ENCODE measurements at places on chromosomes 4 and X.

DNA sequence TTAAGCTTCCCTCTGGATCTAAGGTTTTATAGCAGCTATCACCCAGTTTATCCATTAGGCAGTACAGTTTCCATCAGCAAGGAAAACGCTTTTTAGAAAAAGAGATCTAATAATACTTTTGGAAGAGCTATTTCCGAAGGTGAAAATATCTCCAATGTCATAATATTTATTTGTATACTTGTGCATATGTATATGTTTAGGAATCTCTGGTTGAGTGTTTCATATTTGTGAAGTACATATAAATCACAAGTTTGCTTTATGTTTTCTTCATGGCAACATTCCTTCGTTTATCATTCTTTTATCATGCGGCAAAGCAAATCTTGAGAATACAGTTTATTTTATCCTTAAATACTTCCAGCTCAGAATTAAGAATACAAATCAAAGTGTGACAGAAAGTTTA lies 6.2 kb upstream of the PCDH18 start:
- no peak for DNase-seq

GRCh38 chr4:30721185-30722091 lies 1.3 kb downstream of the PCDH7 start:
- DNase-seq = no peak

- no peak for DNase-seq
These were observed 290.6 kb upstream of the TAPT1 start for GRCh38 chr4:16516796-16517439.

DNA sequence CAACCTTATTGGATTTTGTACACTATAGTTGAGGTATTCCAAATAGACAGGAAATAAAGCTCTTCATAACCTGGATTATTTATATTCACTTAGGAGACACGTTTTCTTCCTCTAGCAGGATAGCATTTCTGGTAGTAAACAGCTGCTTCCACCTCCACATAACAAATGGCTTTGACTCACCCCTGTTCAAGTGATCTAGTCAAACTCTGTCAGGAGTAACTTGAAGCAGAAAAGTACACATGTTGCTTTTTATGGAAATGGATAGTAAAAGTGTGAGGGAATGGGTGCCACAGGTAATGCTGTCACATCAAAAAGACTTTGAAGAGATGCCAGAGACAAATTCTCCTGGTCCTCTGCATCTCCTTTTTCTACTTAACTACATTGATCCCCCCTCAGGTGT lies 258.7 kb upstream of the SLC7A11 start:
- DNase-seq = no peak

DNA sequence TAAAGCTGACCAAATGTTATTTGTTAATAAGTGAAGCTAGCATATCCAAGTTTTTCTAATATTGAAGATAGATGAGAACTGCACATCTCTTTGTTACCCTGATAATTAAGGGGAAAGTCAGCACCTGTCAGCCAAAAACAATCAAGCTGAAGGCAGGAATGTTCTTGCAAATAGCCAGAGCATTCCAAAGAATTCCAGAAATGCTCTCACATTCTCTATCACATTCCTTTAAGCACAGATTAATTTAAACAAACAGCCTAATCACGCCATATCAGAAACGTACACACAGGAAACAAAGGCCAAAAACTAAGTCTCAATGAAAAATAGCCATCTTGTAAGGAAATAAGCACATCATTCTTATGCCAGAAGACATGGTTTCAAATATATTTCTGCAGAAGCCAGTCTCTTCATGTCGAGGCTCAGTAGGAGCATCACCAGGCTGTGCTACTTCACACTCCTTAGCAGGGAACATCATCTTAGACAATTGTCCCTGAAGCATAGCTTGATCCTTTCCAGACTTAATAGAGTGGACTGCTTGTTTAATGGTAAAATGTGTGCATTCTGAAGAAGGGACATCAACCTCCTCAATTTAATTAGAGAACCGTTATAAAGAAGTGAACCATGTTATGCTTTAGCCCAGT lies 252.9 kb upstream of the TTC29 start:
- DNase-seq = no peak

- DNase-seq = no peak
These were observed 4.8 kb upstream of the GPM6B start for GRCh38 chrX:13821738-13822137.

GRCh38 chr4:106930522-106930921 lies 105.6 kb downstream of the DKK2 start:
- no peak for DNase-seq

DNA sequence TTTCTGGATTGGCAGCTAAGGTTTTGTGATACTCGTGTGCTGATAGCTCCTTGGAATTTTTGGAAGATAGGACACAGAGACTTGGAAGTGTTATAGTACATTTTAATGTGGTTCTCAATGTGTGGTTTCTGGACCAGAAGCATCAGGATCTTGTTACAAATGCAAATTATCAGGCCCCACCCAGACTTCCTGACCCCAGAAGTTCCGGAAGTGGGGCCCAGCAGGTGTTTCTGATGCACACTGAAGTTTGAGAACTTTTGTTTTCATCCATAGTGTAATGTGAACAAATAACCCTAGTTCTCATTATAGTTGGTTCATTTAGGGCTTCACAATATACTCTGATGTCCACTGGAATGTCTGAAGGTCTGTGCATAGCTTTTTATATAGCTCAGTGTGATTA lies 49.6 kb downstream of the LAMP2 start:
- DNase-seq = peak; percentile 34

GRCh38 chr4:125505621-125506020 lies 190.9 kb downstream of the FAT4 start:
- DNase-seq = no peak

DNA sequence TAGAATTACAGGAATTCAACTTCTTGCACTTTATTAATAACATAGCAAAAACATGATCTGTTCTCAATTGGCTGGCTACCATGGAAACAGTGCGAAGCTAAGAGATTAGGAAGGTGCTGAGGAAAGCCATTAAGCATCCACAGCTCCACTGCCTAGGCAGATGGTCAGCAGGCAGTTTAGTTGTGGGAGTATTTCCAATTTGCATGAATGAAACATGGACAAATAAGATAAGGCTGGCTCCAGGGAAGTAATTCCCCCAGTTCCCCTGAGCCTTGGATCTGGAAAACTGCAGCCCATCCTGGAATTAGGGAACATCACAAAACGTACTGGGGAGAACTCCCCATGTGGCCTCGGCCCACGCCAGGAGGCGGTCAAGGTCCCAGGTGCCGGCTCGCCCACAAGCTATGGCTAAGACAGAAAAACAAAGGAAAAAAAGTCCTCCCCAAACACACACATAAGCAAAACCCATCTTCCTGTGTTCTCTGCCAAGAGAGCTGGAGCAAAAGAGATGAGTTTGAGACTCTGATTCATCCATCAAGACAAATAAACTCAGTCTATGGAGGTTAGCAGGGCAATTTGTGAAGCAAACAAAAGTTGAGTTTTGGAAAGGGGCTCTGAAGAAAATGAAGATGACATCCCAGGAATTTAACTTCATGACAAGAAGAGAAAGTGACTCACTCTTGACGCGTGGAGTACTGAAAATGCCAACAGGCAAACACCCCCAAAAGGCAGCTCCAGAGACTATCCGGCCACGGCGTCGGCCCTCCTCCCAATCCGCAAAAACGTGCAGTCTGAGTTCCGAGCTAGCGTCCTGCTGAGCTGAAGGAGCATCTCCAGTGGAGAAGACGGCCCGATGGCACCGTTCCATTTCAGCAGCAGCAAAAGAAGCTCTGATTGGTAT lies 45.1 kb downstream of the IGFBP7 start:
- DNase-seq = no peak

- no peak for DNase-seq
These were observed 182.8 kb downstream of the BANK1 start for GRCh38 chr4:101973361-101973760.

DNA sequence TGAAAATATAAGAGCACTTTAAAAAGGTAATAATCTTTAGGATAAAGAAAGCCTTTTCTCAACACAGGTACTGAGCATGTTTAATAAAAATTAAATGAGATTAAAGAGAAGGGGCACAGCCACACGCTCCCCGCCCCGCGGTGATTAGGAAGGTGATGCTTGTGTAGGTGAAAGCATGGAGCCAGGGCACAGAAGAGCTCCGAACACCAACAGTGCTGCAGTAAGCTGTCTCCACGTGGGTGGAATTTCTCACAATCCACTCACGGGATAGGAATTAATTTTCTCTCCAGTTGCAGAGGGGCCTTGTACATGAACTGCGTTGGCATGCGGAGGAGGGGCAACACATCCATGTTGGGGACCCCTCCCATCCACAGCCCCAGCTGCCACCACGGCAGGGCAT lies 27.0 kb downstream of the DCTD start:
- no peak for DNase-seq

DNA sequence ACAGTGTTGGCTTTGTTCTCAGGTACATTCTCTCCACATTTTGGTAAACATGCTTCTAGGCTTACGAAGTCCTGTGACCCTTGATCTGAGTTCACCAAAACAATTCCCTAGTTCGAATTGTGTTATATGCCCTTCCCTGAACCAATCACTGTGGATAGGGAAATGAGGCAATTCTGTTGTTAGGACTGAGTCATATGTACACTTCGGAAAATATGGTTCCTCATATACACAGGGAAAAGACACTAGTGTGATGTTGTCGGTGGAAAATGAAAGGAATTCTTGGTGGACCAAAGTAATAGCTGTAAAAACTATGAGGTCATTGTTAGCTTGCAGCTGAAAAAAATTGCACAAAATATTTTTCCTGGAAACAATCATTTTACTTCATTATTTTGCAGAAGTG lies 46.6 kb upstream of the MAGEC2 start:
- DNase-seq = no peak

DNA sequence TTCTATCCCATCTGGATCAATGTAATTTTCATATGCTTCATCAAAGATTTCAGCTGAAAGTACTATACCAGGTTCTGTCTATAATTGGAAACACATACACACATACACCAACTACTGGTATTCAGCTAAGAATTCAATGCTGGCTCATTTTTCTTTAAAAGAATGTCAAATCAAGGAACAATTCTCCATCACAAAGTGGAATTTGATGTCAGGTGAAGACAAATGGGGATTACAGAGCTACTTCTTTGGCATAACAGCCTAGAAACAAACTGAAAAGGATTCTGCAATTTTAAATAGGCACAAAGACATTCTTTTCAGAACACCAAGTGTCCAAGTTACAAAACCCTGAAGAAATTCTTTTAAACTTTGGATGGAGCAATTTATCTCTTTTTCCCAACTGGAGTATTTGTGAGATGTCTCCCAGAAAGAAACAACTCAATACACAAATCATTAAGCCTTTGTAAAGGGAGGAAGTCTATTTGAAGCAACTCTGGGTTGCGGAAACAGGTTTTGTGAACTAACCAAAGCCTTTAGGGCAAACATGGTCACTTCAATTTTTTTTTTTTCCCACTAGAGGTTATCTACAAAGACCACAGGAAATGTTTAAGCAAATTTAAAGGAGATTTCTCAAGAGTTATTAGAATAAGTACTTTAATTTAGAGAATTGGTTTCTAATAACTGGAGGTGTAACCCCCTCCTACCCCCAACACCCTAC lies 1.9 kb upstream of the FAM9C start:
- DNase-seq = no peak

DNA sequence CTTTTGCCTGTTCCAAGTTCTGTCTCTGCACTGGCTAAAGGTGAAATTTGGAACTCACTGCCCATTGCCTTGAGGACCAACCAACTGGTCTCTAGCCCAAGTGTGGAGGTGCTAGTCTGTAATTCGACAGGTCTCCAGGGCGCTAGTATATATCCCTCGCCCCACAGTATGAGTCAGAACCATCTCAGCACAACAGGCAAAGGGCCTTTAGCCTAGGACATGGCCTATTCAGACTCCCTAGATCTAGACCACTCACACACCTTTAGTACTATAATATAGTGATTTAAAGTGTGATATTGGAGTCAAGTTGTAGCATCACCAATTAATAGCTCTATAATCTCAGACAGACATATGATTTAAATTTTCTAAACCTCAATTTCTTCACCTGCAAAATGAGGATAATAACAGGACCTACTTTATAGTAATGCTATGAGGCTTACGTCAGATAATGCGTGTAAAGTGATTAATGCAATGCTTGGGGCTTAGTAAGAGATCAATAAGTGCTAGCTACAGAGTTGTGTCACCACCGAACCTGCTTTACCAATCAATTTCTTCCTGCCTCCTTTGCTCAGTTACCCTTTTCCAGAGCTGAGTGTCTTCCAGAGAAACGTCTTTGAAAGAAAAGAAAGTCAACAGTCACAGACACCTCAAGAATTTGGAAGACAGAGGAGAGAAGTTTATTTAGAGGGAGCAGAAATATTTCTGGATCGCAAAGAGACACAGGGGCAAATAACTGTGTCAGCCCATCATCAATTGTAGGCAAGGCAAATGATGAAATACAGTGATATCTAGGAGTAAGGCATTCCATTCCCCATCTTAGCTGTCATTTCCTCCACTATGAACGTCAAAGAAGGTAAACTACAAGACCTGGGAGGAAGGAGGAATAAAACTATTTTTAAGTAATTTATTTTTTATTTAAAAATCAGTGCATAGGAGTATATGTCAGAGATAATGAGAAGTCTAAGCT lies 2.3 kb downstream of the NOX1 start:
- DNase-seq = no peak

GRCh38 chr4:56692576-56692975 lies 11.5 kb upstream of the HOPX start:
- no peak for DNase-seq

GRCh38 chrX:117713411-117713810 lies 403.2 kb downstream of the KLHL13 start:
- DNase-seq = no peak

GRCh38 chr4:124913237-124913636 lies 200.7 kb upstream of the ANKRD50 start:
- DNase-seq = no peak

- DNase-seq = no peak
These were observed 1240.7 kb downstream of the C4orf33 start for GRCh38 chr4:130336585-130337217.

DNA sequence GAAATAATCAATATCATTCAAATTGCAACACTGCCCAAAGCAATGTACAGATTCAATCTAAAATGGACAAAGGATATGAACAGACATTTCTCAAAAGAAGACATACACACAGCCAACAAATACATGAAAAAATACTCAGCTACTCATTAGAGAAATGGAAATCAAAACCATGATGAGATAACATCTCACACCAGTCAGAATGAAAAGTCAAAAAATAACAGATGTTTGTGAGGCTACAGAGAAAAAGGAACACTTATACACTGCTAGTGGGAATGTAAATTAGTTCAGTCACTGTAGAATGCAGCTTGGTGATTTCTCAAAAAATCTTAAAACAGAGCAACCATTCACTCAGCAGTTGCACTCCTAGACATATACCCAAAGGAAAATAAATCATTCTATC lies 205.2 kb downstream of the DKK2 start:
- DNase-seq = no peak

DNA sequence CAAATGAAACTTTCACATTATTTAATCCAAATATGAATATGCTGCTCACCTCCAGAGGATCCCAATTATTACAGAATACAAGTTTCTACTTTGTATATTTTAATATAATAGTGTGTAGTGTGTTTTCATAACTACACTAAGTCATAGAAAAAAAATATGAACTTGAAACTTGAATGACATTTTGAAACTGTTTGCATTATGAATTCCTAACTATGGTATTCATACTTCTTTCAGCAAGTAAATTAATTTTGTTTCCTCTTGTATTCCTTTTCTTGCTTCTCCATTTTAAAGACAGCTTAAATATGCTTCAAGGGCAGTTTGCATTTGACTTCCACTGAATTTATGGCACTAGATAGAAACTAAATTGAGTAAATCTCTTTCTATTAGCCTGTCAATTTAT lies 177.1 kb downstream of the BMPR1B start:
- no peak for DNase-seq
